ENCODE measurements at places on chromosomes 4 and X.

DNA sequence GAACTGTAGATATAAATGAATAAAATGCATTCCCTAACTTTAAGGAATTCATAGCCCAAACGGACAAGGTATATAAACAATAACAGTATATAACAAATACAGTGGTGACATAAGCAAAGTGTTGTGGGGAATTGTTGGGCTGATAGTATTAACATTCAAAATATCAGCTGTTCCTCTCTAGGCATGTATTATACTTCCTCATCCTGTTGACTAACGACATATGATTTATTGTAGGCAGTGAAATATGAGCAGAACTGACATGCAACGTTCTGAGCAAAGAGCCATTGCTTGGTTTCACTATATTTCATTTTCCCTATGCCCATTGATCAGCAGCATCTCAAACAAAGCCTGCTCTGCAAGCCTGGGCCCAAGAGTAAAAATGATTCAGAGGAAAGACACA, 143.9 kb downstream of the PTCHD1 start:
- no peak for DNase-seq

DNA sequence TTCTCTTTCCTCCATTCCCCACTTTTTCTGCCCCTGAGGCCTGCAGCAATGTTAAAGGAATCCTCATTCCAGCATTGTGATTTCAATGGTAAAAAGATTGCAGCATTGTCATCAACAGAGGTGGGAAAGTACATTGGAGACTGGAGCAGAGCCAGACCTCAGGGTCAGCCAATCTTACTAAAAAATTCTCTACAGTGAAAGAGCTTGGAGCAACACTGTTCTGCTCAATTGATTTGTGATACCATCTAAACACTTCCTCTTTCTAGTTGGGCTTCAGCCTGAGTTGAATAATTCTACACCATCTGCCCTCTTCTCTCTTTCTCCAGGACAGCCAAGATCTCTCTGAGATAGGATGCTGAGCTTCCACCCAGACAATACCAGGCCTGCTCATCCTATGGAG, 176.5 kb downstream of the AR start:
- DNase-seq, result no peak

DNA sequence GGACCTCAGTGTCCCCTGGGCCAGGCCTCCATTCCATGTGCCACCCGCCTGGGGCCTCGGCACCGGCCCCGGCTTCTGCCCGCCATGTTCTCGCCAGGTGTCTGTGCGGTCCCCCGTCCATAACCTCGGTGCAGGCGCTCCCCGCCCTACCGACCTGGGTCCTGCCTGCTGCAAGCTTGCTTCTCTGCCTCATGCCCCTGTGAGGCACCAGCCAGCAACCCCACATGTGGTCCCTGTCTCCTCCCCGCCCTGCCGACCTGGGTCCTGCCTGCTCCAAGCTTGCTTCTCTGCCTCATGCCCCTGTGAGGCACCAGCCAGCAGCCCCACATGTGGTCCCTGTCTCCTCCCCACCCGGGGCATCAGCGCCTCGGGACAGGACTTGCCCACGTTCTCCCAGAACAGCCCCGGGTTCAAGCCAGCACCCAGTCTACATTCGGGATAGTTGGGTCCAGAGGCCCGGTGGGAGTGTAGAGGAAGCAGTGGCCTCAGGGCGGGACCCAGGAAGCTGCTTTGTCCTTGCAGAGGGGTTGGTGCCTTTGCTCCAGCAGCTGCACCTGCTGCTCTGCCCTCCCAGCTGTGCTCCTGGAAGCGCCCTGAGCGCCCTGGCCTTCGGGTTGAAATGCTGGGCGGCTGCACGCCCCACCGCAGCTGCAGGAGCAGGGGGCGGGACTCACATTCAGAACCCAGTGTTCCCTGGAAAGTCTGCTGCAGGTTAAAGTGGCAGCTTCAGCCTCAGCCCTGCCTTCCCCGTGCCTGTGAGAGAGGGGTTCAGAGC, 20.1 kb upstream of the UVSSA start:
- DNase-seq, result no peak

DNA sequence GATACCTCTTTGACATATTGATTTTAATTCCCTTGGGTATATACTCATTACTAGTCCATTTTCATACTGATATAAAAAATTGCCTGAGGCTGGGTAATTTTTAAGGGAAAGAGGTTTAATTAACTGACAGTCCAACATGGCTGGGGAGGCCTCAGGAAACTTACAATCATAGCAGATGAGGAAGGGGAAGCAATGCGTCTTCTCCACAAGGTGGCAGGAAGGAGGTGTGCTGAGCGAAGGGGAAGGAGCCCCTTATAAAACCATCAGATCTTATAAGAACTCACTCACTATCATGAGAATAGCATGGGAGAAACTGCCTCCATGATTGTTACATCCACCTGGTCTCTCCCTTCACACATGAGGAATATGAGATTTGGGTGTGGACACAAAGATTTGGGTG, 42.4 kb downstream of the MSX1 start:
- no peak for DNase-seq

GRCh38 chr4:184889666-184890335, 64.0 kb upstream of the ACSL1 start:
- DNase-seq, result no peak

- no peak for DNase-seq
Measured at GRCh38 chrX:3461397-3462165, 115.1 kb upstream of the MXRA5 start.

DNA sequence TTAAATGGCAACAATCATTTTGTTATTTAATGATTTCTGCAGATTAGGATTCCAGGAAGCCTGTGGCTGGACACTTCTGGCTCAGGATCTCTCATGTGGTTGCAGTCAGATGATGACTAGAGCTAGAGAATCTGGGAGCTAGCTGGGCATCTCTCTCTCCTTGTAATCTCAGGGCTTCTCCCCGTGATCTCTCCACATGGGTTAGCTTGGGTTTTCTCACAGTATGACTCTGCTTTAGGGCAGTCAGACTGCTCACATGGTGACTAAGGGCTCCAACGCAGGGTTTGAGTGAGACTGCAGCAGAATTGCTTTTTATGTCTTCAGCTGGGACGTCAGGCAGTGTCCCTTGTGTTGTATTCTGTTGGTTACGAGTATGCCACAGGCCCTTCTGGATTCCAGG, 361.4 kb downstream of the CBLL2 start:
- DNase-seq, result no peak

- no peak for DNase-seq
Measured at GRCh38 chr4:101762025-101762424, 28.5 kb upstream of the BANK1 start.

GRCh38 chr4:28879900-28880299, 1840.3 kb upstream of the PCDH7 start:
- no peak for DNase-seq

GRCh38 chr4:56656346-56656643, 24.8 kb downstream of the HOPX start:
- no peak for DNase-seq

DNA sequence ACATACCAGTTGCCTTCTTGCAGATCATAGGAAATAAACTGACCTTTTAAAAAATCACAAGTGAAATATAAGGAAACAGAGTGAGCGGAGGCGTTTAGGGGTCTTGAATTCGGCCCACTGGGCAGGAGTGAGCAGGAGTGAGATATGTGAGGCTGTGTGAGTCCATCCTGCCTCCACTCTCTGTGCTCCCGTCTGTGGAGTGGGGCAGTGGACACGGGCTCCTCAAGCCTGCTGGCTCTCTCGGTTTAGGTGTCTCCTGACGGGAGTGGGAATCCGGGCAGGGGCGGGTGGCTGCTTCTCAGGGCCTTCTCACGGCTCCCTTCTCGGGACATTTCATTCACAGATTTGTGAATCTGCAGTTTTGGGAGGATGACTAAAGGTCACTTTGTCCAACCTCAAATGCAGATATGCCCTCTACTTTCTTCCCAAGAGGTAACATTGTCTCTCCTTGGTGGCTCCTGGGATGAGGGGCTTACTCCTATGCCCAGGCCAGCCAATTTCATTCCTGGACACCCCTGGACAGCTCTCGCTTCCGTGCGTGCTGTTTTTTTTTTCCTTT, 27.6 kb downstream of the CYTL1 start:
- no peak for DNase-seq

- DNase-seq, result no peak
Measured at GRCh38 chrX:128599632-128600031, 547.4 kb upstream of the ACTRT1 start.

- peak; percentile 36 for DNase-seq
Measured at GRCh38 chr4:118557298-118557851, 127.8 kb upstream of the METTL14 start.

DNA sequence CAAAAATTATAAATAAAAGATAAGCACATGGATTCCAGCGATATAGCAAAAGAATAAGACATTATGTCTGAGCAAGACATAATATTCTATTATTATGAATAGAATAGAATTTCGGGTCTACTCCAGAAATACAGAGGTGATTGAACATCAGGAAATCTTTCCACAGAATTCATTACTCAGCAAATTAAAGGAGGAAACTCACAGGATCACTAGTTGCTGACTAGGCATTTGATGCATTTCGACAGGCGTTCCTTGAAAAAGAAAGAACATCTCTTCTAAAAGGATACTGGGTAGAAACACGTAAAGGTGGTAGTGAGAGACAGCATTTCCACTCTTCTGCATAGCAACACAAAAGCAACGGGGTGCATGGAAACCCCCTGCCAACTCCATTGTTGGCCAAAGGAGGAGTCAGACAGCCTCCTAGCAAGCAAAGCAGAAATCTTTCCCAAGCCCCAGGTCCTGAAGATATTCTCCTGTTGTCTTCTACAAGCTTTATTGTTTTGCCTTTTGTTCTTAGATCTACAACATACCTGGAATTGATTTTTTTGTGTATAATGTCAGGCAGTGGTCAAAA, 14.3 kb upstream of the PDZD4 start:
- no peak for DNase-seq

DNA sequence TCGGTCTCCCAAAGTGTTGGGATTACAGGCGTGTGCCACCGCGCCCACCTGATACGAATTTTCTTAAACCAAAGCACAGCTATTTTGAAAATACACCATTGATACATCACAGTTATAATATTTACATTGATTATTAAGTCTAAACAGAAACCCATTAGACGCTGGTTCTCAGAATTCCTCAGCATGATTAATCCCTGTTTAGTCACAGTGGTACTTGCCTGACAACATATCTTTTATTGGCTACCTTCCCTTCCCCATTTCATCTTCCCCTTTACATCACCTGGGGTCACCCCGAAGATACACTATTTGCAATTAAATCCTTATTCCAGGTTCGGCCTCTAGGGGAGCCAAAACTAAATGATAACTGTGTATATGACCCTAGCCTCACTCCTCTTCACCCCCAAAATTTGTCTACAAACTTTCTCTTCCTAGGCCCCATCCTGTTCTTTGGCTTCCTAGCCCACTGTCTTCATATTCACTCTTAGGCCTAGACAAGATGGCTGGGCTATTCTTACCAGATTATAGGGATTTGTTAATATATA, 36.8 kb upstream of the IL1RAPL1 start:
- DNase-seq, result no peak

DNA sequence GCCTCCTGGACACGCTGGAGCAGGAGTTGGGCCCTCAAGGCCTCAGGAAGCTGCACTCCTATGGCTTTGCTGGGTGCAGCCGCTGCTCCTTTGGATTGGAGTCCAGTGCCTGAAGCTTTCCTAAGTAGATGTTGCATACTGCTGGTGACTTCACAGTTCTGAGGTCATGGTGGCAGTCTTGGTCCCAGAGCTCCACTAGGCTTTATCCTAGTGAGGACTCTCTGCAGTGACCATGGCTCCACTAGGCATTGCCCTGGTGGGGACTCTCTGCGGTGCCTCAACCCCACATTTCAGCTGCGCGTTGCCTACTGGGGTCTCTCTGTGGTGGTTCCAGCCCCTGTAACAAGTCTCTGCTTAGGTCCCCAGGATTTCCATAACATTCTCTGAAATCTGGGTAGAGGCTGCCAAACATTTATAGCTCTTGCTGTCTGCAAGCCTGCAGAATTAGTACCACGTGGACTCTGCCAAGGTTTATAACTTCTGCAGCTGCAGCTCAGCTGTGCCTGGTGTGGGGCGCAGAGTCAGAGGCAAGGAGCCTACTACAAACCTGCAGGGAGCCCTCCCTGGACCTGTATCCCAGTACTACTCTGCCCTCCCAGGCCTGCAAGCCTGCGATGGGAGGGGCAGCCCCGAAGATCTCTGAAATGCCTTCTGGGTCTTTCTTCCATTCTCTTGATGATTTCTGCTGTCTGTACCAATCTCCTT, 46.0 kb upstream of the NFKB1 start:
- DNase-seq, result no peak

- DNase-seq, result no peak
Measured at GRCh38 chr4:180717451-180718033, 1525.7 kb upstream of the TENM3 start.

- DNase-seq, result no peak
Measured at GRCh38 chr4:63348735-63349673, 1060.2 kb downstream of the TECRL start.

DNA sequence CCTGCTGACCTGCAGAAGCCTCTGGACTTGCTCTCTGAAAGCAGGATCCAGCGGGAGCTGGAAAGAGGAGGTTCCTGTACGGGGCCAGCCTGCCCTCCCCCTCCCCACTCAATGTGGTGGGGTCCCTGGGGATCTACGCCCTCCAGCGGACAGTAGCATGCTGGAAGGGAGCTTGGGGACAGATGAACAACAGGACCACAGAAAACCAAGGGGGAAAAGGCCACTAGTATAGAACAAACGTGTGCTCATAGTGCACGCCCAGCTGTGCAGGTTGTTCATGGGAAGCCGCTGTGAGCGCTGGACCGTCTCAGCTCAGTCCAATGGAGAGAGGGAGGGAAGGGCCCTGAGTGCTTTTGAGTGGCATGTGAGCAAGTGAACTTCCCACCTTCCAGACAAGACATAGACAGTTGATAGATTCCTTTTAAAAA, 15.8 kb downstream of the HMX1 start:
- DNase-seq, result no peak

- no peak for DNase-seq
Measured at GRCh38 chrX:28966331-28966730, 379.1 kb downstream of the IL1RAPL1 start.

DNA sequence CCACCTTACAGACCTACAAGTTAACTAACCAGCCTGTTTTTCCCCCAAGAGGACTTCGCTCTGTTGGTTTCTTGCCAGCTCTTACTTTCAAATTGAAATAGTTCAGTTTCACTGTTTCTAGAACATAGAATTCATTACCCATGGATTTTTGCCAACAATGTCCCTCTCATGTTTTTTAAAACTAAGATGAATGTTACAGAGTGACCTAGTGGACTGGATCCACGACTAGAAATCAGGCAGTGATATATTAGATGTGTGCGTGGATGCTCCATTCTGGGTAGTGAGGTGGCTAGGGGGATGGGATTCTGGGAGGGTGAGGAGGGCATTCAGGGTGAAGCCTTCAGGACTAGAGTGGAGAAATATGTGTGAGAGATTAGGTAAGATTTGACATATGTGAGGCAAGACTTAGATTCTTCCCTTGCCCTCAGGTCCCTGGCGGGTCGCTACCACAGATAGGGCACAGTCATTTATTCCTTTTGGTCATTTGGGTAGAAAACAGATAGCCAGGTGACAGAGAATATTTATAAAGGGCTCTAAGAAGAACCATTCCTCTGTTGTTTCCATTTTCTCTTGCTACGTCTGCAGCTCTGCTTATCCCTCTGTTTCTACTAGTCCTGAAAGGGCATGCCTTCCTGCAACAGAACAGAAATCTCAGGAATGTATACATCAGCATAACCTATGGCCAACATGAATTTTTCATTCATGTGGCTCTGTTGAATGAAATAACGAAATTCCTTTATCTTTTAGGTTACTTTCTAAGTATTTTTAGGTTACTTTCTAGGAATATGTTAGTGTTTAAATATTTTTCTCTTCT, 15.4 kb upstream of the JADE1 start:
- DNase-seq, result no peak
